ENCODE measurements at places on chromosomes 2 and 18.
A peak's percentile ranks its signal among the peaks of the same experiment; 100 is the strongest.

DNA sequence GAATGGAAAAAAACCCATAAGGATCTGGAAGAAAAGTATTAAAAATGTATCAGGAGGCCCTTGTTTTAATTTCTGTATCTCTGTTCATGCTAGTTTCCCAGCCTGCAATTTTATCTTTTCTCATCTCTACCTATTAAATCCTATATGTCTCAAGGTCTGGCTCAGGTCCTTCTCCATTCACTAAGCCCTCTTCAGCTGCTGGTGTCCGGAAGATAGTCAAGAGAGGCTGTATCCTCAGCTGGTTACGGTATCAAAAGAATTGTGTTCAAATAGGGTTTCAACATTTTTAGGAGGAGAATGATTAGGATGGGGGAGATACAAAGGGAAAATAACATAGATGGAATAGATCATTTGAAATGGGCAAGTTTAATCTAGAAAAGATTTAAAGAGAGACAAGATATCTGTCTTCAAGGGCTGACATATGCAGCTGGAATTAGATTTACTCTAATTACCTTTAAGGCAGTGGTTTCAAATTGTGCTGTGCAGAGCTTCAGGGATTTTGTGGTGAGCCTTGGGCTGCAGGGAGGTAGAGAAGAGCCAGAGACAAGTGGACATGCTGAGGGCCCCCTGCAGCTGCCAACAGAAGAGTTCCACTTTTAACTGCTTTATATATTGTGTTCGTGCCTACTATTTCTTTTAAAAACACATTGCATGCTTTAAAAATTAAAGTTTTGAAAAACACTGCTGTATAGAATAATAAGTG, 24.1 kb downstream of the GREB1L start:
- no peak for DNase-seq

- DNase-seq = no peak
Observed at GRCh38 chr18:79489899-79490625, 94.3 kb downstream of the NFATC1 start.

GRCh38 chr2:48395658-48396057, 134.3 kb upstream of the STON1 start:
- DNase-seq = no peak

DNA sequence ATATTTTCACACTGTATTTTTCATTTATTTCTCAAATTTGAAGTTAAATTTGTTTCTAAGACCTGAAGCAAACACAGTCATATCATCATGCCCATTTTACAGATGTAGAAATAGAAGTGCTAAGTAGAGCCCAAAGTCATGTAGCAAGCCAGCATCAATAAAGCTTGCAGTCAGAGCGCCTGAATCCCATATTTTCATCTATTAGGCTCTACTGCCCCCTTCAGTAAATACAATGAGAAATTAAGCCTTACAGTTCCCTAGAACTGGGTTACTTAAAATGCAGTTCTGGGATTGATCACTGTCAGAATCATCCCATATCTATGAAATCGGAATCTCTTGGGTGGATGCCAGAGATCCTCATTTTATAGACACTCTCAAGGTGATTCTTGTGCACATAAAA, 419.9 kb downstream of the TGIF1 start:
- DNase-seq = no peak

- DNase-seq = no peak
Observed at GRCh38 chr2:154591294-154591820, 107.1 kb upstream of the KCNJ3 start.

GRCh38 chr2:192195548-192196418, 1.1 kb upstream of the TMEFF2 start:
- DNase-seq = peak; percentile 12

DNA sequence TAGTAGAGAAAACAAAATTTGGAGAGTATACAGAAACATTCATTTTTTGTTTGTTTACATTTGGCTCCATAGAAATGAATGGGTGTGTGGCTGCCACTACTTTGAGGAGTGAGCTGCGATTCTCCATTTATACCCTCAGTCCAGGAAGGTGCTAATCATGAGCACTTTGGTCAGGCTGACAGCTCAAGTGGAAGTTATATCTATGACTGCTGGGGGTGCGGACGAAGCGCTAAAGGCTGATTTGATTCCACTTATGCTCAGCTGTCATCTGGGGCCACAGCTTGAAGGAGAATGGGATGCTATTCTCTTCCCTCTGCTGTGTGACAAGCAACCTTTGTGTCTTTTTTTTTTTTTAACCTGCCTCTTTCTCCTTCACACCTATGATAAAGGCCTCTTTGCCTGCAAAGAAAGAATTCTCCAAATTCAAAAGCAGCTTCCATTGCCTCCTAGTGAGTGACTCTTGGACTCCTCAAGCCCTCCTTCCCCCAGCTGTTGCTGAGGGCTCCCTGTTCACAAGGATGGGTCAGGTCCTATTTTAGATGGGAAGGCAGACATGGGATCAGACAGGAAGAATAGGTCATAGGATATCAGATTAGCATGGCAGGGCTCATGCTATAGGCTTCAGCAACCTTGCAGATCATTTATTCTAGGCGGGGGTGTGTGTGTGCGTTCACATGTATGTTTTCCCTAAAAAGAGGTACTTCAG, 201.6 kb downstream of the SETBP1 start:
- DNase-seq = no peak

DNA sequence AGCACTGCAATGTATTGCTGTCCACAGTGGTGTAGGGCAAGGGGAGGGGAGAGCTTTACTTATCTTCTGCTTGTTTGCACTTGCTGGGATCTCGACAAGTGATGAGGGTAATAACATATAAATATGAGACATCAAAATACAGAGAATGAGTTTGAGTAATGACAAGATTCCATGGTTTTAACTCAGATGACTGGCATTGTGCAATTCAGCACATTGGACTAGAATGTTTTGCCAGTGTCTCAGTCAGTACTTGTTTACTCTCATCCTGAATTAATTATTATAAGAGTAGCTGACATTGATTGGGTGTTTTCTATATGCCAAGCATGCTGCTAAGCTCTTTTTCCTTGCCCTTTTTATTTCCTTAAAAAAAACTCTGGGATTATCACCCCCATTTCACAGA, 306.7 kb upstream of the MMADHC start:
- DNase-seq = no peak

GRCh38 chr2:227388537-227389011, 825 bp upstream of the SCYGR1 start:
- no peak for DNase-seq

DNA sequence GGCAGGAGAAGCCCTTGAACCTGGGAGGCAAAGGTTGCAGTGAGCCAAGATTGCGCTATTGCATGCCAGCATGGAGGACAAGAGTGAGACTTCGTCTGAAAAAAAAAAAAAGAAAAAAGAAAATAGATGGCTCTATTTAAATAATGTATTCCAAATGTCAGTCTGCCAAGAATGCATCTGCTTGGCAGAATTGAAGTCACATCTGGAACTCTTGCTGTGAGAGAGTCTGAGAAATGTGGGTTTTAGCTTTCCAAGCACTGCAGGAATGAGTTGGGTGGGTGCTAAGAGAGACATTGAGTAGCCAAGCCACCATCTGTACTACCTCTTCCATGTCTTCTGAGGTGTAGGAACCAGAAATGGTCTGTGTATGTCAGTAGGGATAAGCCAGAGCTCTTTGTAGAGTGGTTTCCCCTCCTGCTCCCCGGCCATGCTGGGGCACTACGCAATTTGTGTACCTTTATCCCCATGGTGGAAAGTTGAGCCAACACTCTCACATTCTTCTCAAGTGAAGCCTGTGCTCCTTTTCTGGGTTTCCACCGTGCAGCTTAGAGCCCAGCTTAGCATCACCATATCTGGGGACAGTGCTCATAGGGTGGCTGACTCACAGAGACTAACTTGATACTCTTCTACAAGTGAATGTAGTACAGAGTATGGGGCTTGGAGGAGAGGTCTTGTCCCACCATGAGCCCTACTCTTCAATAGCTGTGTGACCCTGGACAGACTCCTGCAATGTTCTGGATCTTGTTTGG, 25.3 kb downstream of the IL1F10 start:
- DNase-seq = no peak

DNA sequence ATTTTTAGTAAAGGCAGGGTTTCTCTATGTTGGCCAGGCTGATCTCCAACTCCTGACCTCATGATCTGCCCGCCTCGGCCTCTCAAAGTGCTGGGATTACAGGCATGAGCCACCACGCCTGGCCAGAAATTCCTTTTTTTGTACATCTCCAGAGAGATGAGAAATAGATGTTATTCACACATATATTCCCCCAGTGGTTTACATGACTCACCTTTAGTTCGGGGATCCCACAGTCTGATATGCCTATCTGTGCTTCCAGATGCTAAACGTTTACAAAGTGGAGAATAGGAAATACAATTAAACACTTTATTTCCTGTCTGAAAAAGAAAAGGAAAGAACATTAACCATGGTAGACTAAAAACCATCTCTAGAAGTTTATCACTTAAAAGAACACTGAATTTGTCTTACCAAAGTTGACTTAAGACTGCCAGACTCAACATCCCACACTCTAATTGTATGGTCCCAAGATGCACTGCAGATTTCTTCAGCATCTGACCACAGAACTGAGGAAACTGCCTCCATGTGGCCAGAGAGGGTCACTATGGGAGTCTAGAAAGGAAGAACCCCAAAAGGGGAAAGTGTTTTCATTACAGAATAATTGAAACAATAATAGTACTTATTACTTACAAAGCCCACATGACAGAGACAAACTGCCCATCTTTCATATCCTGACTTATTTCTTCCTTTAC, 12.6 kb upstream of the ICA1L start:
- no peak for DNase-seq

- no peak for DNase-seq
Observed at GRCh38 chr18:23458830-23459529, 5.9 kb downstream of the RIOK3 start.

- DNase-seq = no peak
Observed at GRCh38 chr2:237314198-237314597, 99.8 kb downstream of the COL6A3 start.

- no peak for DNase-seq
Observed at GRCh38 chr2:129396980-129397599, 582.4 kb upstream of the RAB6C start.

DNA sequence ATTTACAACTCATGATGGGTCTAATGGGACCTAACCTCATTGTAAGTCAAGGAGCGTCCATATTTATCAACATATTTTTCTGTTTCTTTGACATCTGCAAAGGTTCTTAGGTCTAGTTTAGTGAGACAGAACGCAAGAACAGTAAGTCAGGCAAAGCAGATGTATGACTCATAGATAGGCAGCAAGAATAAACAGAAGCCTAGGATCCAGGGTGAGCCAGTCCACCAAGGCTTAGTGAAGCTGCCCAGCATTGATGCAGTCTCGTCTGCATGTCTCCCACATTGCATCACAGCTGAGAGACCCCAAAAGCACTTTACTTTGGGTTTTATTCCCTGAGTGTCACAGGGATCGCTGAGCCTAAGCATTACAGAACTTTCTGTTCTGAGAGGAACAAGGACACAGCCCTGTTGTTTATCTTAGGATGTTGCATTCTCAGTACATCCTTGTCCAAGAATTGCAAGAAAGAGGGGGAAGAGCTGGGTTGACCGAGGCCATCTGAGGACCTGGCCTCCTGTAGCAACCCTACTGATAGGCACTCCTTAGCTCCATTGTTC, 29.6 kb upstream of the TMEM177 start:
- no peak for DNase-seq

- no peak for DNase-seq
Observed at GRCh38 chr2:171793691-171794678, 100.1 kb downstream of the SLC25A12 start.

GRCh38 chr2:207151048-207151447, 14.7 kb downstream of the KLF7 start:
- DNase-seq = no peak

GRCh38 chr2:100320547-100321178, 1.6 kb downstream of the LONRF2 start:
- no peak for DNase-seq

DNA sequence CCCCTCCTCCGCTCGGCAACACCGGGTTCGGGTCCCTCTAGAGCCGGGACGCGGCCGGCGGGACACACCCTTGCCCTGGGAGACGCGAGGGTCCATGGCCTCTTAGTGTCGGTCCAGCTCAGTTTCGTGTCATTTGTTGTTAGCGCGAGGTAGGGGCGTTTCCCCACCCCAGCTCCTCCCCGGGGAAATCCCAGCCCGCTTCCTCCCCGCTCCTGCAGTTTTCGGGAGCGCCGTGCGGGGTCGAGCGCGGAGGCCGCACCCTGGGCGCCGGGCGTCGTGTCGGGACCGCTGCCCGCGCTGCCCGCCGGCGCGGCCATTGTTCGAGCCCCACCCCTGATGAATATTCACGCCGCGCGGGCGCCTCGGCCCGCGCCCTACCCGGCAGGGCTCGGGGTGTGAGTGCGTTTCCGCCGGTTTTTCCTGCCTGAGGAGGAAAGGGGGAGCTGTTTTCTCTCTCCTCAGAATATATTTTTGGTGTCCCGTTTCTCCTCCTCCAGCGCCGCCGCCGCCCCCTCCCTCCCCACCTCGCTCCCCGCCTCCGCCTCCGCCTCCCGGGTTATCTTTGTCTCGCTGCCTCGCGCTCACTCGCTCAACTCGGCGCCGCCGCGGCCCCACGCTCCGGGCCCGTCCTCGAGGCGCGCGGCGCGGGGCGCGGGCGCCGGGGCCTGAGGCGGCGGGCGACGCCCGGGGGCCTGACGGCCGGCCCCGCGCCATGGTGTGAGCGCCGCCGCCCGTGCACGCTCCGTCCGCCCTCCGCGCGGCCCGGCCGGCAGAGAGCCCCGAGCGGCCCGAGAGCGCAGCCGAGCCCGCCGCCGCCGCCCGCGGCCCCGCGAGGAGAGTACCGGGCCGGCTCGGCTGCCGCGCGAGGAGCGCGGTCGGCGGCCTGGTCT, at the start of gene MAP4K4:
Gene MAP4K4 (plus strand): TSS at position 584 of the 890 bp plus-strand sequence. CDS start 374 bp downstream, outside the sequence.
- peak; percentile 78 for DNase-seq

- no peak for DNase-seq
Observed at GRCh38 chr2:193336781-193337180, 1142.0 kb upstream of the TMEFF2 start.

DNA sequence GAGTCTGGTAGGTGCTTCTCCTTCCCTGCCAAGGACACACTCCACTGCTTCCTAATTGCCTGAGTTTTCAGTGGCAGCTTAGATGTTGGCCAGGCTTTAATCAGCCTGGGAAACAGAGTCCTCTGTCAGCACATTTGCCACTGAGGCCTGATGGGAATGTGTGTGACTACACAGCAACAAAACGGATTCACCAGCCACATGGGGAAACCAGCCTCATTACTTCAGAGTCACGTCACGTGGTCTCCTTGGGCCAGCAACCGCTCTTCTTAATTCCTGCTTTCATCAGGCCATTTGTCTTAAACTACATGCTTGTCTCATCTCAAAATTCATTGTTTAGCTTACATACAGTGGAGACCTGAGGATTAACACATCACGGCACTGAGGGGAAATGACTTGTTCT, 93.9 kb upstream of the LTBP1 start:
- no peak for DNase-seq

DNA sequence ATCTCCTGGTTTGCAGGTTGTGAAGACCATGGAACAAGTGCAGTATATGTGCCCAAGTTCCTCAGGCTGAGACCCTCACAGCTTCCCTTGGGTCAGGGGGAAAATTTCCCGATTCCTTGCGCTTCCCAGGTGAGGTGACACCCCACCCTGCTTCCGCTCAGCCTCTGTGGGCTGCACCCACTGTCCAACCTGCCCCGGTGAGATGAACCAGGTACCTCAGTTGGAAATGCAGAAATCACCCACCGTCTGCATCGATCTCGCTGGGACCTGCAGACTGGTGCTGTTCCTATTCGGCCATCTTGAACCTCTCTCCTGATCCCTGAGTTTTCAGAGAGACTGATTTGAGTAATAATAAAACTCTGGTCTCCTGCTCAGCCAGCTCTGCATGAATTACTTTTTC, 30.6 kb downstream of the CHCHD5 start:
- no peak for DNase-seq

GRCh38 chr2:166419616-166419934, 43.8 kb upstream of the SCN9A start:
- DNase-seq = no peak
